ENCODE measurements at places on chromosomes 12 and 14. TPM values are rescaled to one million over a fixed set of nuclear protein-coding genes. Genes with fewer than 3 reads are reported as not detected.

Gene CCDC177
- total RNA-seq, result not detected

Gene SLC4A8
- total RNA-seq, result 15.3 TPM

Gene BRI3BP
- 8.7 TPM for total RNA-seq

Gene GPR68
- 0.35 TPM for total RNA-seq

Gene ANKRD33
- total RNA-seq, result not detected

Gene PIK3C2G
- not detected for total RNA-seq

Gene TCL1A
- total RNA-seq, result not detected

Gene EIF2S3B
- 0.63 TPM for total RNA-seq

Measured in HFFc6 (cell line).